Stimulated activated CD4-positive, alpha-beta T cell treated with anti-CD3 and anti-CD28 coated beads, Interleukin-1b, Interleukin-23, amount 100 ng/mL, for 24 hours (primary cell): ENCODE measurements at places on chromosomes 5 and 9.

DNA sequence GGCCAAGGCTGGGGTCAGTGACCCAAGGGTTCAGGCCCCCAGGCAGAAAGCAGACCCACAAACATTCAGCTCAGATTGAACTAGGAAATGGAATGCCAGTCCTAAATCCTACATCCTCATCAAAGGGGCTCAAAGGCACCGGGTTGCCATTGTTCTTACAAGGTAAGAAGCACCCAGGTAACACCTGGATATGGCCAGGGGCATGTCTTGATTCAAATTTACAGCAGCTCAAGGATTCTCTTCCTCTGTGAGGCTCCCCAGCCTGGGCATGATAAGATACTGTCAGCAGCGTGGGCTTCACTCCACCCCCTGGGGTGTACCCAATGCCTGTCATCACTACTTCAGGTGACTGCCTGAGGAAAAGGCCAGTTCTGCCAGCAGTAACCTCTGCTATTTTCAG is 92.1 kb upstream of the FSTL4 start:
- DNase-seq = no peak

DNA sequence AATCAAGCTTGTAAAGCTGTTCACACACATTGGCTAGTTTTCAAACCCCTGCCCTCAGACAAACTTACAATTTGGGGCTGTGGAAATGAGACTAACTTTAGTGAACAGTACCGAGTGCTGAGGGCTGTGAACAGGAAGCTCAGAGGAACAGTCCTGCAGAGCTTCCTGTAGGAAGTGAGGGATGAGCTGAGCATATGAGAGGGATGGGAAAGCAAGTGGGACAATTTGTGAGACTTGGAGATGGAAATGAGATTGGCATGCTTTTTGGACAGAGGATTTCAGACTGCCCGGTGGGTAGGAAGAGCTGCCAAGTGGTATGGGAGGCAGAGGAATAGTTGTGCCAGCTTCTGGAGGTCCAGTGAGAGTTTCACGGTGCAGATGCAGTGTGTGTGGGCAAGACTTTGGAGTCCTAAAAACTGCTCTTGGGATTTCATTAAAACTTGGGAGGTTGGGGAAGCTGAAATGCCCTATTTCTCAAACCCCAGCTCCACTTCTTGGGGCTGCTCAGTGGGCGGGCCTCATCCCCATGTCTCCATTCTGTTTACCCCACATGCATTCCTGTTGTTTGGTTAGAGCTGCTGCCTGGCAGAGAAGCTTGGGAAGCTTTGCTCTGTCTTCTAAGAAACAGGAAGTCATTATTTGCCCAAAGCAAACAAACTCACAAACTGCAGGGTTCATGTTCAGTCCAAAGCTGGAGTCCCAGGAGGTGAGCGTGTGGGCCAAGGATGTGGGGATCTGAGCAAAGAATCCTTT is 267.5 kb downstream of the ZSWIM6 start:
- no peak for DNase-seq

GRCh38 chr9:86978413-86978812 is 31.1 kb upstream of the GAS1 start:
- DNase-seq = no peak

DNA sequence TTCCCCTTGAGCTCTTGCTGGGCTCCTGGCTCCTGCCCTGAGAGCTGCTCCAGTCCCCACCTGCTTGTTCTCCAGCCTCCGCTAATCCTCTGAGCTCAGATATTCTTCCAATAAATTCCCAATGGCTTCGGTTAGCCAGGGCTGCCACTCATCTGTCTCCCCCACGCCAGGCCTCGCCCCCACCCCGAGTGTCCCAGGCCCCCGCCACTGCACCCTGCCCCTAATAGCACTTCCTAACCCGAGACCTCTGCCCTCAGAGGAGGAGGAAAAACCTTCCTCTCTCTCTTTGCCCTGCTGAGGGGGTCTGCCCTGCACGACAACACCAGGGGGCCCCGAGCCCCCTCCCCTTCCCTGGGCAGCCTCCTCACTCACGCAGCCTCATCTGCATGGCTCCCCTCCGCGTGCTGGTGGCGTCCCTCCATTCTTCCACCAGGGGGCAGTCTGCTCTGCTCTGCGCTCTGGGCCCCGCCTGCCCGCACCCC is 5.4 kb upstream of the LCN15 start:
- no peak for DNase-seq

DNA sequence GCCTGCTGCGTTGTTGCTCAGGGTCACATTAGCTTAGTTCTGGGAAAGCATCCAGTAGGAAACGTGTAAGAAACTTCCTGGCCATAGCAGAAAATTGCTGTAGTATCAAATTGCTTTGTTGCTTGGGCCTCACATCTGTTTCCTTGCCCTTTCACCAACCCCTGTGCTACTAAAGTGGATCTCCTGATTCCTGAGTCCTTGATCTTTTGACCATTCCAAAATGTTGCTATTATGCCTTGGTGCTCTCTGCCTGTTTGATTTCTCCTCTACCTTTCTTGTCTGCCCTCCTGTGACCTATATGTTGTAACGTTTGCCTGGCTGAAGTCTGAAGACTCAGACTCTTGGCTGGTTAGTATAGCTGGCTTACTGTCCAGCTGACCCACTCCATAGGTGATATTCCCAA is 350.5 kb downstream of the ADGRV1 start:
- DNase-seq = no peak

DNA sequence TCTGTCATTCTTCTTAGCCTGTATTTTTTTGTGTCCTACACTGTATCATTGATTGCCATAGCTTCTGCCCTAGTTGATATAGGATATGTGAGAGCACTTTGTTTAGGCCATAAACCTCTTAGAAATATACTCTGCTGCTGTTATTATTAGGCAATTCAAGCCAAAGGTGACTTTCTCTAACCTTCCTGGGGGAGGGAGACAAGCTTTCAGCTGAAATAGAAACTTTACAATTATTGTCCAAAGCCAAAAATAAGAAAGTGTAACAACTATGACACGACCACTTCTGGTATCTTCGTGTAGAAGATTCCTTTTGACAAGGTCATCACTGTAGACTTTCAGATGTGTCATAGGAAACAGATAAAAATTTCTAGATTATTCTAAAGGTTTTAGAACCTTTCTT is 12.2 kb upstream of the CSNK1A1 start:
- DNase-seq = no peak

DNA sequence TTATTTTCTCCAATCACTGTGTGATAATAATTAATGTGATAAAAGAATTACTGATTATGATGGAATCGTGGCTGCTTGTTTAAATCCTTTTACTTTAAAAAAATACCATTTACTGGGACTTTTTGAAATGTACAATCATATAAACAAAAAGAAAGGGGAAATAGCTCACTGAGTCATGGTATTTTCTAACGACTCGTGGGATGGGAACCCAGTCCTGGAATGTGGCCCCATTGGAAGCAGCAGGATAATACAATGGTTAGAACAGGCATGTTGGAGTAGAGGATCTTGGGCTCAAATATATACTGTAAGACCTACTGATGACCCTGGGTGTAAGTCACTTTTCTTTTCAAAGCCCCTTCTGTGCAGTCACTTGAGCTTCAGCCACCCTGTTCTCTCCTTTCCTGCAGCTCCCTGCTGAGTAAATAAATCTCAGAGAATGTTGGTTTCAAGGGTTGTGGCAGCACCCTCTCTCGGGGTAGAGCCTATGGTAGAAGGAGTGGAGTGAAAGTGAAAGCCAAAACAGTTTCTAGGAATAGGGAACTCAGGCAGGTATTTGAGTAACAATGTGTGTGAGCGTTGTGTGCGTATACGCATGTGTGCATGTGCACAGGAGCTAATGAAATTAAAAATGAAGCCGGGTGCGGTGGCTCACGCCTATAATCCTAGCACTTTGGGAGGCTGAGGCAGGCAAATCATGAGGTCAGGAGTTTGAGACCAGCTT is 40.8 kb upstream of the LARP1 start:
- no peak for DNase-seq

DNA sequence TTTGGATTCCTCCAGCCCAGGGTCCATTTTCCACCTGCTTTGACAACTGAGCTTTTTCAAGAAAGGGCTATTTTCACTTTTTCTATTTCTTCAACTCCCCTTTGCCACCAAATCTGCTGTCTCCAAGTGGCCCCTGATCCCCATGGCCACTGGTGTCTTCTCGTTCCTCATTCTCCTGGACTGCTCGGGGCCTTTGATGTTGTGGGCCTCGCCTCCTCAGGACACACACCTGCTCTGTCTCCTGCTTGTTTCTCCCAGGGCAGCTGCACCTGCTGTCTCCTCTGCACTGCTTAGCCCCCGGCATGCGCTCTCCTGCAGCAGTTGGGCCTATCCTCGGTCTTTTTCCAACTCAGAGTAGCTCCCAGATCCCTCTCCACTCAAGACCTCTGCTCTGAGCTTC is 16.3 kb upstream of the NANS start:
- no peak for DNase-seq

- no peak for DNase-seq
These were observed 272.8 kb upstream of the IRX4 start for GRCh38 chr5:2155556-2155955.

- no peak for DNase-seq
These were observed 4.2 kb downstream of the UBE2QL1 start for GRCh38 chr5:6452622-6453504.

DNA sequence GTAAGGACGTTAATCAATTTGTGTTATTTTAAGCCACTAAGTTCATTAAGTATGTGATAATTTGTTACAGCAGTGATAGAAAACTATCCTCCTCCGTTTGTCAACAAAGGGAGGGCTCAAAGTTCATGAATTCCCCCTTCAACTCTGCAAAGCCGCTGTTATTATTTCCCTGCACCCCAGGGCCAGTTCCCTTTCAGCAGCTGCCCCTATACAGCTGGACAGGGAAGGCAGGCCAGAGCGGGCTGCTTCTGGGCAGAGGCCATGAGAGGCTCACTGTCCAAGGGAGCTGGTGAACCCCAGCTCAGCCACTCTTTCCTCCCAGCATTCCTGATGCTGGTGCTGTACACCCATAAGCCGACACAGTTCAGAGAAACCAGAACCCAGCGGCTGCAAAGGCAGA is 102.4 kb upstream of the GPR151 start:
- no peak for DNase-seq

- no peak for DNase-seq
These were observed 300.5 kb downstream of the ARL15 start for GRCh38 chr5:54009828-54010227.

GRCh38 chr5:72328172-72328571 is 8.0 kb downstream of the PTCD2 start:
- DNase-seq = no peak

GRCh38 chr5:124253203-124253810 is 493.1 kb downstream of the ZNF608 start:
- DNase-seq = no peak

DNA sequence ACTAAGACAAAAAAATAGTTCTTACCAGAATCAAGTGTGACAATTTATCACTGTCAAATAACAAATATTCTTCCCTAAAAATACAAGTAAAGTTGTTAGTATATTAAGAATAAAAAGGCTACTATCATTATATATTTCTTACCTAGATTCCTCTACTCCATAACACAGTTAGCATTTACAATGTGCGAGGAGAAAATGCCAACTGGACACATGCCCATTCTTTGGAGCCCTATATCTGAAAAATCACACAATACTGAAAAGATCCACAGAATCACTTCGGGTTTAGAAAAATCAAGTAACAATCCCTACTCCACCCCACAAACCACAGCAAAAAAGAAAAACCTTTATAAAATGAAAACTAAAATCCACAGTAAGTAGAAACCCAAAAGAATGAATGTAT is 70.9 kb downstream of the PKD2L2 start:
- no peak for DNase-seq

DNA sequence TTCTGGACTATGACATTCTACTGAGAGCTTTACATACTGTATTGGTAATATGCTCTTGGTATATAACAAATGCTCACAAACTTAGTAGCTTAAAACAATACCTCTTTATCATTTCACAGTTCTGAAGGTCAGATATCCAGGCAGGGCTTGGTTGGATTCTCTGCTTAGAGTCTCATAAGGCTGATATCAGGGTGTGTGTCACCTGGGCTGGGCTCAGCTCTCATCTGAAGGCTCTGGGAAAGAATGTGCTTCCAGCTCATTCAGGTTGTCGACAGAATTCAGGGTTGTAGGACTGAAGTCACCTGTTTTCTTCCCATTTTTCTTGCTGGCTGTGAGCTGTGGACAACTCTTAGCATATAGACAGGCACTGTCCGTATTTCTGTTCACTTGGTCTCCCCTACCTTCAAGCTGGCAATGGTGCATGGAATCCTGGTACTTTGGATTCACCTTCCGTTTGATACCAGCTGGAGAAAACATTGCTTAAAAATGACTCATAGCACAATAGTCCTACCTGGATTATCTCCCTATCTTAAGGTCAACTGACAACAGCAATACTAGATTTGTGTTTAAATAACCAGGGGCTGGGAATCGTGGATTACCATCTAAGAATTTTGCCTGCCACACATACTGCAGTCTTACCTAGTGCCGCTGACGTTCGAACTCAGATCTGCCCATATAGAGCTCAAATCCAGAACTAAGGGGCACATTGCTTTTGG is 69.2 kb downstream of the RCL1 start:
- no peak for DNase-seq

- no peak for DNase-seq
These were observed 52.9 kb upstream of the EXOC3 start for GRCh38 chr5:389891-390622.

GRCh38 chr5:54828151-54828550 is 157.2 kb downstream of the ESM1 start:
- no peak for DNase-seq

GRCh38 chr9:73531658-73532057 is 380.0 kb downstream of the ANXA1 start:
- no peak for DNase-seq

GRCh38 chr9:106886111-106887046 is 23.4 kb downstream of the ZNF462 start:
- DNase-seq = no peak

- DNase-seq = no peak
These were observed 55.1 kb upstream of the OTULINL start for GRCh38 chr5:14526493-14526892.

DNA sequence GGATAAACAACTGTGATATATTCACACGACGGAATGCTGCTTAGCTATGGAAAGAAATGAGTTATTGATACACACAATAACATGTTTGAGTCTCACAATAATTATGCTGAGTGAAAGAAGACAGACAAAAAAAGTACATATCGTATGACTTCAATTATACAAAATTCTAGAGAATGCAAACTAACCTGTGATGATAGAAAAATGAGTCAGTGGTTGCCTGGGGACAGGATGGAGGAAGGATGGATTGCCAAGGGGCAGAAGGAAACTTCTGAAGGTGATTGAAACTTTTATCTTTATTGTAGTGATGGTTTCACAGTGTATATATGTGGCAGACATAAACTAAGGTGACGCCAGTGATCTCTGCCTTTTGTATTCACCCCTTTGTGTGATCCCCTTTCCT is 7.5 kb upstream of the CARTPT start:
- DNase-seq = no peak

GRCh38 chr5:132500931-132501628 is 10.5 kb upstream of the IRF1 start:
- DNase-seq = peak; percentile 69

- DNase-seq = no peak
These were observed 89.6 kb downstream of the RAPGEF1 start for GRCh38 chr9:131650254-131650653.

DNA sequence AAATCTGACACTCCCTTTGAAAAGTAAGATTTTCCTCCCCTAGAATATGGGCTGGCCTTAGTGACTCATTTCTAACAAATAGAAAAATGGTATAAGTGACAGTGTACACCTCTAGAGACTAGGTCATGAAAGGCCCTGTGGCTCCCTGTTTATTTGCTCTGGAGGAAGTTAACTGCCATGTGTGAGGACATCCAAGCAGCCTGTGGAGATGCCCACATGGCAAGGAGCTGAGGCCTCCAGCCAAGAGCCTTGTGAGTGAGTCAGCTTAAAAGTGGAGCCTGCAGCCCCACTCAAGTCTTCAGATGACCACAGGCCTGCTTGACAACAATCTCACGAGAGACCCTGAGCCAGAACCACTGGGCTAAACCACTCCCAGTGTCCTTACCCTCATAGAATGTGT is 128.1 kb upstream of the LHFPL2 start:
- DNase-seq = no peak
